ENCODE measurements at places on chromosomes 16 and 17.

GRCh38 chr16:49468611-49469310, 95.2 kb downstream of the C16orf78 start:
- DNase-seq = no peak

- no peak for DNase-seq
Measured at GRCh38 chr17:44977065-44977464, 9.0 kb upstream of the C1QL1 start.

DNA sequence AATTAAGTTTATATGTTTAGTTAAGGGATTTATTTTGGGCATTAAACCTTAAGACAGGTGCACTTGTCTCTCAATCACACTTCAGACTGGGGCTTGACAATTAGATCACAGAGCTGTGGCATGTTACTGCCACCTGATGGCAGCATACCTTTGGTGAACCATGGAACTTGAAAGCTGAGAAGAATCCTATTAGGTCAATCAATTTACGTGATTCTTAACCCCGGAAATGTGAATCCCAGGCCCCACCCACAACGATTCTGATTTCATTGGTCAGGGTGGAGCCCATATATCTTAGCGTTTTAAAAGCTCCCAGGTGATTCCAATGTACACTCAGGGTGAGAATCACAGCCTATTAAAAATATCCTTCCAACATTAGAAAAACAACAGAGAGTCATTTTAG, 91.0 kb downstream of the GSG1L start:
- DNase-seq = no peak

DNA sequence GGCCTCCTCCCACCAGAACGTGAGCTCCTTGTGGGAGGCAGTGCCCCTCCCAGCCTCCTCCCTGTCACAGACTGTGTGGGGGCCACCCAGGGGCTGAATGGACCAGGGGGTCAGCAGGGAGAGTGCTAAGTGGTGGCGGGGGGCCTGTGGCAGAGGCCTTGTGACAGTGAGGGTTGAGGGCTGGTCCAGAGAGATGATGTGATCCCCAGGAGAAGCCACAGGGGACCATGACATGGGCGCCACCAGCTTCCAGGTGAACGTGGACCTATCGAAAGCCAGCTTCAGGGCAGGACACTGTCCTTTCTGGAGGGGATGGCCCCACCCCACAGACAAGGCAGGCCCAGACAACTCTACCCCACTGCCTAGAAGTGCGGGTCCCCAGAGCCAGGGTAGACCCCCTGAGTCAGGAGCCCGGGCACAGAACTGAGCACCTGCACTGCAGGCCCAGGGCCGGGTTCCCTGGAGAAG, 3.1 kb downstream of the SPSB3 start:
- no peak for DNase-seq

DNA sequence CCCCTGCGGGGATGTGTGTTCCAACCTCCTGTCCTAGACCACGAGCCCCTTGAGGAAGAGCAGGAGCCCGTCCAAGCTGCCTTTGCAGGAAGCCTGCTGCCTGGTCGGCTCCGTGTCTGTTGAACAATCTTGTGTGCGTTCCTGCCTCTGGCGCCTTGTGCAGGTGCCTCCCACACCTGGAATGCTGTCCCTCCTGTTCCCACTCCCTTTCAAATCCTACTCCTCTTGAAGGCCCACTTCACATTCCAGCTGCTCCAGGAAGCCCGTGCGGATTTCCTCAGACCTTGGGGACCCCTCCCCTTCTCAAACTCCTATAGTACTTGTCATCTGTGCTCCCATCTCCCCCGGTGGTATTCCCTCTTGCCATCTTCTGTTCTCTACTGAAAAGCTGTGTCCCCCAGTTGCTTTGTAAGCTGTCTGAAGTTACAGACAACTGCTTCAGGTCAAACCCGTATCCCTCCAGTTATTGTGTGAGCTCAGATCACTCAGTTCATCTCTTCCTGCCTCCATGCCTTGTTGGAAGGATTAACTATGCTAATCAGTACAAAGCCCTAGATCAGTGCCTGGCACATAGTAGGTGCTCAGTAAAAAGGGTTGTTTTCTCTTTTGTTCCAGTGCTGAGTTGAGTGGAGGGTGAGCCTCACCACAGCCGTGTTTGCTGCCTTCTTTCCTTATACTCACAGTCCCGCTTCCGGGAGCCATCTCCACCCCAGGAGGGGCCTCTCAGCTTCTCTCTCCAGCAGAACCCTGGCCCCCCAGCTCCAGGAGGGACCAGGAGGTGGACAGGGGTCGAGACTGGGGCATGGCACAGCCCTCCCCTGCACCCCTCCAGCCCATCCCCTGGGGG, 241.8 kb upstream of the CIBAR2 start:
- no peak for DNase-seq

DNA sequence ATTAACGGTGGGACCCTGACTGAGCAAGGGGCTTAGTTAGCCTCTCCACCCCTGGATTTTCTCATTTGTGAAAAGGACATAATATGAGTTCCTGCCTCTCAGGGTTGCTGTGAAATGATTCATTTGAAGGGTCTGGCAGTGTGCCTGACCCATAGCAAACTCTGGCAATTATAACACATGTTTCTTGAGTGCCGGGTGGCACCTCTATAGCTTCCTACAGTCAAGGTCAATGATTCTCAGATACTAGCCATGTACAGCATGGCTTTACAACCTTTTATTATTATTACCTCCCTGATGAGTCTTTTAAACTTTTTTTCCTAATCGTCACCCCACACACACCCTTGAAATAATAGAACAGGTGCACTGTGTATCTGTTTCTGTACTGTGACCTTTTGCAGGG, 42.1 kb downstream of the TMEM114 start:
- no peak for DNase-seq

DNA sequence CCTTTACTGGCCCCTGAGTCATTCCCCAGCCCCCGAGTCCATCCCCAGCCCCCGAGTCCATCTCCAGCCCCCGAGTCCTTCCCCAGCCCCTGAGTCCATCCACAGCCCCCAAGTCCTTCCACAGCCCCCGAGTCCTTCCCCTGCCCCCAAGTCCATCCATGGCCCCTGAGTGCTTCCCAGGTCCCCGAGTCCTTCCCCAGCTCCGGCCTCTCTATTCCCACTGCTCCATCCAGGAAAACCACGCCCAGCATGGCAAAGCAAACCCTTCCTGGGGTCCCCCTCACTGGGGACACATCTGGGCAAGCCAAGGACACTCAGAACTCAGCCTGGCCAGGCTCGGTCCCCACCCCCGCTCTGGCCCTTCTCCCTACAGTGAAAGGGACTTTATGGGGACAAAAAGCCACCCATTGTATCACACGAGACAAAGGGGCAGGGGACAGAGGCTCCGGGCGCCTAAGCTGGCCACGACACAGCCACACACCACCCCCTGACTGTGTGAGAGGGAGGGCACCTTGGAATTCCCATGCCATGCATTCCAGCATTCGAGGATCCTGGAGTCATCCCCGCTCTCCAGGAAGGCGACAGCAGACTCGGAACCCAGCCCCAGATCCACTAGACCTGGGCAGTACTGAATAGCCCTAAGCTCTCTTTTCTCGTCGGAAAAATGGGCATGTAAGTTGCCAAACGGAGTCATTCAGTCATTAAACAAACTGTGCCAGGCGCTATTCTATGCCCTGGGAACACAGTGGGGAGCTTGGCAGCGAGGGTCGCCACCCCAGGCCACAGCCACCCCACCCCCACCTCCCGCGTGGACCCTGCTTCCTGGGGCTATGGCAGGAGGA, 14.0 kb downstream of the PLLP start:
- DNase-seq = no peak

DNA sequence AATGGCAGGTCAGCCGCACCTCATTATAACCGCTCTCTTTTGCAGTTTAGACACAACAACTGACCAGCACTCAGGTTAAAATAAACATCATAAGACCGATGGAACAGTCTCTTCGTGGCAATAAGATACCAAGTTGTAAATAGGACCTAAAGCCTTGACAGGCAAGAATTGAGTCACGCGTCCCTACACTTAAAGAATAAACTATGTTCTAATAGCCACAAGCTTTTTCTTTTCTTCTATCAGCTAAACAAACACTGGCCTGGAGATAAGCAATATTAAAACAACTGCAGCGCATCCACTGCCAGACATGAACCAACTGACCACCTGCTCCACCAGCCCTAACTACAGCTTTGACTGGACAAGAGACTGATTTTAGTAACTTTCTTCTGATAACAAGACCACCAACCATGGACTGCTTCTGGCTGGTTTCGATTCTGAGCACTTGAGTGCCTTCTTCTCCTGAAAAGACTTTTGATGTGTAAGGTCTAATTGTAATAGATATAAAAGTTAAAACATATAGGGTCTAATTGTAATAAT, 17.5 kb downstream of the SLFN12L start:
- DNase-seq = no peak

DNA sequence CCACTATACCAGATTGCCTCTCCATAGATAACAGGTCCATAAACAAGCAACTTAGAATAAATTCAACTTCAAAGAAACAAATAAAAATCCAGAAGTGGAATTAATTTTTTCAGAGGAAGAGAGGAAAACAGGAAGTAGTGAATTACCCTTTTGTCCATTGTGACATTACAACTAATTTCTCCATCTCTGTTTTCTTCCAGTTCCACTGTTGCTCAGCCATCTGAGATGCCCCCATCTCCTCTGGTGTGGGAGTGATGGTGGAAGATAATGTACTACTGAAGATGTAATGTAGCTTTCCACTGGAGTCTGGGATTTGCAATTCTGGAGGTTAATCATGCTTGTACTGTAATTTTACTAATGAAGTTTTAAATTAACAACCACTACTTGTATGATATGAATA, 124.6 kb upstream of the TMEM97 start:
- no peak for DNase-seq

GRCh38 chr16:27430923-27431484, 29.0 kb downstream of the IL21R start:
- peak; percentile 30 for DNase-seq

- peak; percentile 7 for DNase-seq
Measured at GRCh38 chr17:9839433-9839832, 13.7 kb downstream of the GLP2R start.

DNA sequence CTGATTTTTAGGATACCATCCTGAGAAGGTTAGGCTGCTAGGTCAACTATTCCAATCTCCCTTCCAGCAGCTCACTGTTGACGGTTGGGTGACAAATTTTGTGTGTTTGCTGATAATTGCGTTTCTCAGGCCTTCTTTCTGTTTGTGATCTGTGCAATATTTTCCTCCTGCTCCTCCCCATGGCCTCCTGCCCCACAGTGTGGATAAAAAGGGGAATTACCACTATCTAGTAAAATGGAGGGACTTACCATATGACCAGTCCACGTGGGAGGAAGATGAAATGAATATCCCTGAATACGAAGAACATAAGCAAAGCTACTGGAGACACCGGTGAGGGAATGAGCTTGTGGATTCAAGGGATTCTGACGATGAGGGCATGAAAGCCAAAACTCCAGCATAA, 9.2 kb downstream of the CHD3 start:
- peak; percentile 54 for DNase-seq

GRCh38 chr16:79707876-79708275, 107.3 kb upstream of the MAF start:
- DNase-seq = no peak

GRCh38 chr17:56577843-56578204, 15.7 kb upstream of the NOG start:
- peak; percentile 4 for DNase-seq

GRCh38 chr17:4903051-4903818, at the start of gene CHRNE:
CHRNE (minus strand) TSS chr17:4903098; CDS start chr17:4903063, 35 bp downstream.
- DNase-seq = peak; percentile 60

DNA sequence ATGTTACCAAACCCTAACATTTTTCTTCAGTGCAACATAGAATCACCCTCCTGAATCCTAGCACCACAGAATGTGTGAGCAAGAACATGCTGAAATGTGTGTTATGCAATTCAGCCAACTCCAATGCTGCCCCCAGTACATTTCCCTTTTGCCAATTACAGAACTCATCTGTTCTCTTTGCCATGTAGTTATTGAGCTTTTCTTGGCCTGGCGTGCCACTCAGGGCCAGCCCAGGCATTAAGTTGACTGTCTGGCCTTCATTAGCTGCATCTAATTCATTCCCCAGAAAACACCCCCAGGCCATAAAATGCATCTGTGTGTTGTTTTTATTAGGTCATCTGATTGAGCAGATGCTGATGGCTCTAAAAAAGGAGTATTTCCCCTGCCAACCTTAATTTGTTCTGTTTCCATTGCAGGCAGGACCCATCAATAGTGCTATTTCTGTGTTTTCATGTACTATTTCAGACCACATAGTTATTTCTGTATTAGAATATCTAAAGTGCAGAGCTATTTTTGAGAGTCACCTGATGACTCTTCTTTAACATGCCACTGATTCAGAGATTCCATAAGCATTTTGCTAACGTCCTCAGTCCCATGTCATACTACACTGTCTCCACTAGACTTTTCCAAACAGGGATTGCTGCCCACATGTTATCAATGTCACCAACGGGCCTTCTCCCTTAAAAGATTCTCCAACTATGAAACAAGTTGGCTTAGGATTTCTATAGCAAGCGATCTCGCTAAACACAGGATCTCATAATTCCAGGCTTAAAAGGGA, 969.7 kb downstream of the CDH11 start:
- DNase-seq = peak; percentile 47
